ENCODE measurements at places on chromosomes 6 and 20. TPM values are rescaled to one million over a fixed set of nuclear protein-coding genes. Genes with fewer than 3 reads are reported as not detected.
A peak's percentile ranks its signal among the peaks of the same experiment; 100 is the strongest.

The TUBB1 gene
- 0.03 TPM for total RNA-seq

The CLIC5 gene
- total RNA-seq, result 24.5 TPM

The STAU1 gene
- total RNA-seq, result 54.4 TPM

The PTCRA gene
- total RNA-seq, result not detected

The PLEKHG1 gene
- total RNA-seq, result 8.5 TPM

The DEFB132 gene
- total RNA-seq, result not detected

GRCh38 chr6:24743265-24743943, 24.4 kb upstream of the C6orf62 start:
- no peak for DNase-seq

GRCh38 chr20:62354811-62355341, 12.2 kb downstream of the LAMA5 start:
- DNase-seq, result no peak

DNA sequence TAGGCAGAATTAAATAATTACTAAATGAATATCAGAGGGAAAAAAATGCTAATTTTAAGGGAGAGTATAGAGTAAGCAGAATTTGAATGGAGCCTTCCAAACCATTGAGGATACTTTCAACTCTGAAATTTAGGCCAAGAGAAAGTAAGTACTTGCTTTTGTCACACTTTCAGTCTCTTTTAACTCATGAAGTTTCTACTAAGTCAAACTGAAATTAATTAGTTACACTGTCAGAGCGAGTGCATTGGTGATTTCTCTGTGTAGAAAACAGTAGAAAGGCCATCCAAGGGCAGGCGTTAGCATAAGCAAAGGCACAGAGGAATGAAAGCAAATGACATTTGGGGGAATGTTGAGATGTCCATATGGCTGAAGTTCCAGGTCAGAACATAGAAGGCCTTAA, 92.9 kb downstream of the PLEKHG1 start:
- DNase-seq, result no peak

DNA sequence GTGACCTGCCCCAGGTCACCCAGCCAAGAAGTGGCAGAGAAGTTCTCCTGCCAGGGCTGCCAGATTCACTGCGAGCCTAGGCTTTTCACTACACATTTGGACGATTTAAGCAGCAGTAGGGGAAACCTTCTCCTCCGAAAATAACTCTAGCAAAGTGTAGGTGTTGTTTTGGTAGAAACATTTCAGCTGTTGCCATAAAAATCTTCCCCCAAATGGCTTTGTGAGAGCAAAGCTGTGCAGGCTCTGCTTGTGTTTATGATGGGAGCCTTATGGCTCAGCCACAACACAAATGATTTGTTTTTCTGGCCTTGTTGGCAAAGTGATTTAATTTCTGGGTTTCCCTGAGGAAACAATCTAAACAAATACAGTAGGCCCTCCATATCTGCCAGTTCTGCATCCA, 81.8 kb downstream of the PLCB4 start:
- no peak for DNase-seq

- no peak for DNase-seq
Measured at GRCh38 chr20:30503992-30504570, 753.4 kb upstream of the DEFB115 start.

DNA sequence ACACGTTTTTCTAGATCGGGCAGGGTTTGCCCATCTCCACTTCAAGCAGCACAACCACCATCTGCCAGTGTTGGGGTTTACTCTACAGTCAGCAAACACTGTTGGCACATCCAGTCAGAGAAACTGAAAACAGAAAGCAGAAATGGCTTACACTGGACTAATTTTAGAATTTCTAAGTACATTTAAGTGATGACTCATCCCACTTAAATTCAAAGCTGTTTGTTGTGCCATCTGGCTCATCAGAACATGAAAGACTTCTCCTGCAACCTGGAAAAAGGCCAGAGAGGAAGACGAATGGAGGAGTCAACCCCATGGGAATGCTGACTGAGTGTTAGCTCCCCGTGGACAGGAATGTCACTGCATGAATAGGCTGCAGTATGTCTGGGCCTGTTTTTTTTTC, 21.8 kb downstream of the FAM209B start:
- peak; percentile 16 for DNase-seq

DNA sequence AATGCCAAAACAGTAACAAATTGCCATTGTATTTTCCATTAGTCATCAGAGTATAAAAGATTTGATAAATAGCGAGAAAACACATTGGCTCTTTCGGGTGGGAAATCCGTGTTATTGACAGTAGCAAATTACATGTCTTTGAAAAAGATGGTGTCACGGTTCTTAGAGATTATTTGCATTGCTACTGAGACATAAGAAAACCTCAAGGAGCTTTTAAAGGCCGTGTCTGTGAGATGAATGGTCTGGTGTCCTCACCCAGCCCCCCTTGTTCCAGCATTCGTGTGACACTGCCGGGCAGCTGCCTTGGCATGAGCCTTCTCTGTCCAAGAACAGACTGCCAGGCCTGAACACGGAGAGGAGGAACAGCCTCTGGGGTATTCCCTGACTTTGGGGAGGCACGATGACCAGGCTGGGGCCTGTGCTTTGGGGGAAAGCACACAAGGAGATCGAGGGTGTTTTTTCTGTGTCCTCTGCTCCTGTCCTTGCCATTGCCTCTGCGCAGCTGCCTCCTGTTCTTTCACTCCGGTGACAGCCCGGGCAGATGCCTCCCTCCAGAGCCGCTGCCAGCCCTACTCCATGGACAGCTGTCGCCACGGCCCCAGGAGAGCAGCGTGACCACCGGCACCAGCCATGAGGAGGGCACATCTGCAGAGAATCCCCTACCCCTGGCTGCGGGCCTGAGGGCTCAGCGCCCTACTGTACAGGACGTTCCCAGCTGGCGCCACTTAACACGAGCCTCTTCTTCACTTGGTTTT, 167.7 kb upstream of the CDYL start:
- no peak for DNase-seq

DNA sequence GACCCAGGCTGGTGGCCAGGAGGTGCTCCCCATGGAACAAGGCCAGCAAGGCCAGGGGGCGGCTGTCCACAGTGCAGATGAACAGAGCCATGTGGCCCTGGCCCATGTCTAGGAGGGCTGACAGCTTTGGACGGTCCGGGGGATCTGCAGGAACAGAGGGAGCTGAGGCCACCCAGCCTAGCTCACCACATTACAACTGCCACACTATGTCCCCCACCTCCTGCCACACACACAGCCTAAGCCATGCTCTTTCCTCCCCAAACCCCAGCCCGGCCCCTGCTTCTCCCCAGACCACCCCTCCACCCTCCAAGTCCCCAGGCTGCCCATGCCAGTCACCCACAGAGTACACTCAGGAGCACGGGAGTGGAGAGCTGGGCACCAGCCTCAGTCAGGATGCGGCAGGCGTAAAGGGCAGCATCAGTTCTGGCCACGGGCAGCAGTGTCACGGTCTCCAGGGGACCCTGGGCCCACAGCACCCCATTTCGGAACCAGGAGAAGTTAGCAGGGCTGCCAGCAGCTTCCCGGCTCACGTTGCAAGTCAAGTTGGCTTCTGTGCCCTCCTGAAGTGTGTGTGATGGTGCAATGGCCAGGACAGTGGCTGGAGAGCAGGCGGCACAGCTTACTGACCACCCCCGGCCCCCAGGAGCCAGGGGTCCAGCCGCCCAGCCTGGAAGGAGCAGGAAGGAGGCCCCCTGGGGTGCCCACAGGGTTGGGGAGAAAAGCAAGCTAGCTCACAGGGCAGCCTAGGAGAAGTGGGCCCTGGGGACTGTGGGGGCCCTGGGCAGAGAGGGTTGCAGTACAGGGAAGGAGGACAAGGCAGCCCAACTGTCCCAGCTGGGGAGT, 15.2 kb upstream of the ADAM33 start:
- DNase-seq, result no peak

GRCh38 chr6:125913864-125914351, 42.7 kb upstream of the HINT3 start:
- no peak for DNase-seq

DNA sequence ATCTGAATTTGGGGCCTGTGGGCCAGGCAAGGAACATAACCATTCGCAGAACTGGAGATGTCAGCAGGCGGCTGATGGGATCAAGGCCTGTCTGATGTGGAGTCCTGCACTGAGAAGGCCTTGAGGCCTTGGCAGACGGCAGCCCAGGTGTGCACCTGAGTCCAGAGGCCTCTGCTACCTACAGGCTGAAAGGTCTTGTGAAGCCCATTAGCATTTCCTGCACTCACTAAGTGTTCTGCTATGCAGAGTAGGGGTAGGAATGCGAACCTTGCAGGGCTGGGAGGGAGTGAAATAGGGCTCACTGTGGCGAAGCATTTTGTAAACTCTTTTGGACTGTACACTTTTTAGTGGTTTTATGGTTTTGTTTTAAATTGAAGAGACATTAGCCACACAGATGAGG, 48.3 kb upstream of the RNF24 start:
- peak; percentile 55 for DNase-seq

GRCh38 chr20:61743606-61744005, 322.1 kb downstream of the TAF4 start:
- DNase-seq, result no peak

DNA sequence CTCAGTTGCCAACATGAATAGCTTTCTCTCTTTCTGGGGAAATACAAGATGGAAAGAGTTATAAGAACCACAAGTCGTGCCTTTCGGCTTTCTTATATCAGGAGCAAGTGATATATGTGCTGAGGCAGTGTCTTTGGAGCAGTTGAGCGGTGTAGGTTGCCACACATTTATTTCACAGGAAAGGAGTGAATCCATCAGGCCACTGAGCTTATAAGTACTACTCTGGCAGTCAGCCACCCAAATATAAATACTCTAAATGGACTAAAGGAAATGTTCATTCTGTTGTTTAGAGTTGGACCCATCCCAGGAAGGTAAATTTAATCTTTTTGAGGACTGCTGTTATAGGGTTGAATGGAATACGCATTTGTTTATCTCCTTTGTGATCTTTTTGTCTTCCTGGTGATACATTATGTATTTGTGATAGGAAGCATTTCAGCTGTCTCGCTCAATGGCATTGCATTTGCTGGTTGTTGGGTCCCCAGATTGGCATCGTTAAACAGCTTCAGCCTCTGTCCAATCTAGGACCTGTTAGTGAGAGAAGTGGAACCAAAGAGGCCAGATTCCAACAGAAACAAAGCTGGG, 139.7 kb downstream of the SOBP start:
- DNase-seq, result no peak

- no peak for DNase-seq
Measured at GRCh38 chr6:168121303-168121665, 42.3 kb upstream of the FRMD1 start.

- no peak for DNase-seq
Measured at GRCh38 chr6:169911264-169912263, 160.1 kb downstream of the ERMARD start.

DNA sequence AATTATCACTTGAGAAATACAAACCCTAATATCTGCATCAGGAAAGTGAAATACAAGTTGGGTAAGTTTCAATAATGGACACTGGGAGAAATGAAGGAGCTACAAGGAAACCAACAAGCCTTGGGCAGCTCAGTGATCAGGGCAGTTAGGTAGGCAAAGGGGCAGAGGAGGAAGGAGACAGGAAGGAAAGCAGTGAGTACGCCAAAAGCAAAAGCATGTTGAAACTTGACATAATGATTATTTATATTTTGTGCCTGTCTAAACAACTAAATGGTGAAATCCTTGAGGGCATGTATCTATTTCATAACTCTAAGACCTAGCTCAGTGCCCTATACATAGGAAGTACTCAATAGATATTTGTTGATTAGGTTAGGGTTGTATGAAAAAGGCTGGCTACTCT, 23.3 kb downstream of the PXT1 start:
- DNase-seq, result no peak

DNA sequence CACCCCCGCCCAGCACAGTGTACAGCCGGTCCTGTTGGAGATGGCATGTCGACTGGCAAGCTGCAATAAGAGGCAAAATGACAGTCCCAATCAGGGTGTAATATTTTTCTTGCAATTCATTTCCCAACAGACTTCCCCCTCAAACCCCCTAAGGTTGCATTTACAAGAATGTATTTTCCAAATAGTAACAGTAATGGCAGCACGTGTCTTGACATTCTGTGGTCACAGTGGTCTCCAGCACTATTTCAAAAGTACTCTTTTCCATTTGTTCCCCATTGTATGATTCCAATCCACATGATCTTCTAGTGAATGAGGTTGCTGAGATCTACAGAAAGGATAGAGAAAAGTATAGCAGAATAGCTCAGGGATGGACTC, 97.8 kb upstream of the CARMIL1 start:
- no peak for DNase-seq

DNA sequence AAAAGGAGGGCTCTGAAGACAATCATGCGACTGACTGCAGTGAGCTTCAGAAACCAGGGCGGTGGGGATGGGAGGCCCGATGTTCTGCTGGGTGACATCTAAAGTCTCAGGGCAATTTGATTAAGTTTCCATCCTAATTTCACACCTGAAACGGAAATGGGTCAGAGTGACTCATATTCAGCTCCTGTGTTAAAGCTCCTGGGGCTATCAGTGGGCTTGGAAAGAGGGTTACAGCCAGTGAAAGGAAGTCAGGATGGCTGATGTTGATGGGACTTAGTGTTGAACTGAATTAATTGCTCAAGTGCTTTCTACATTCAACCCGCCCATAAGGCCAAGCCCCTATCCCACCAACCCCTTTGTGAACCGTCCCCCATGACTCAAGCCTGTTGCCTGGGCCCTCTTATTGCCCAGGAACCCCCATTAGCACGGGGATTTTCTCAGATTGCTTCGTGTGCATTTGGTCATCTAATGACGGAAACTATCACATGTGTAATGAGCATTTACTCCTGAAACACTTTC, 47.1 kb upstream of the TBC1D7 start:
- no peak for DNase-seq

- DNase-seq, result no peak
Measured at GRCh38 chr6:169618526-169619490, 83.0 kb downstream of the WDR27 start.

DNA sequence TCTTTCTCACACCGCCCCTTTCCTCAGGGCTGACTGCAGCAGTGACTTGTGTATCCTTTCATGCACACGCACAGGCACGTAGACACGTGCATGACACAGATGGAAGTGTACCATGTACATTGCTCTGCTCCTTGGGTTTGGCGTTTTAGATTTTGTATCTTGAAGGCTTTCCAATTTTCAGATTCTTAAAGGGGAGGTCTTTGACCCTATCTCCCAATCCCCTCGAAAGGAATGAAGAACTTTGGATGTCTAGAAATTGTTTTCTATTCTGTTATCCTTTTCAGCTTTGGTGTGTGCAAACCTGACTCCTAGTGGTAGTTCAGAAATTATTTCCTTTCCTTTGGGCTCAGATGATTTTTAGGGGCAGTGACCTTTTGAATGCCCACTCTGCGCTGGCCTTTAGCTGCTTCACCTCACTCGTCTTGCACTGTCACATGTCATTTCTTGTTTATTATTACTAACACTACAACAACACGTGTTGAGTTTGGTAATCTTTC, 63.0 kb downstream of the HIVEP1 start:
- DNase-seq, result peak; percentile 31

GRCh38 chr20:49479785-49480184, 2.7 kb downstream of the KCNB1 start:
- DNase-seq, result no peak

DNA sequence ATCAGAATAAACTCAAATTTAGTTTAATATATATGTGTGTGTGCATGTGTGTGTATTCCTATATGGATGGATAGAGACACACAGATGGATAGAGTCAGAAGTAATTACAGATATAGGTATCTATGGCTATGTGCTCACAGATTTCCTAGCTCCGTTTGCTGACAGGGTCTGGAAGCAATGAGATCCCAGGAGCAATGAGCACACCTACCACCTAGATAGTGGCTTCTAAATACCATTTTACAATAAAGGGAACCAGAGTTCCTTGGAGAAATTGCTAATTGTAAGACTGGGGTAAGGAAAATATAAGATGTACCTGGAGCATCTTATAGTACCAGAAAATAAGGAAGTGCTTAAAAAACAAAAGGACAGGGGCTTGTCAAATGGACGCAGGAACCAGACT, 196.2 kb upstream of the PRDM1 start:
- DNase-seq, result no peak
